Globus pallidus (tissue), 1 donor: ENCODE measurements at places on chromosomes 6 and 20.

GRCh38 chr6:42932412-42932811 lies 3.1 kb downstream of the CNPY3 start:
- no peak for DNase-seq

DNA sequence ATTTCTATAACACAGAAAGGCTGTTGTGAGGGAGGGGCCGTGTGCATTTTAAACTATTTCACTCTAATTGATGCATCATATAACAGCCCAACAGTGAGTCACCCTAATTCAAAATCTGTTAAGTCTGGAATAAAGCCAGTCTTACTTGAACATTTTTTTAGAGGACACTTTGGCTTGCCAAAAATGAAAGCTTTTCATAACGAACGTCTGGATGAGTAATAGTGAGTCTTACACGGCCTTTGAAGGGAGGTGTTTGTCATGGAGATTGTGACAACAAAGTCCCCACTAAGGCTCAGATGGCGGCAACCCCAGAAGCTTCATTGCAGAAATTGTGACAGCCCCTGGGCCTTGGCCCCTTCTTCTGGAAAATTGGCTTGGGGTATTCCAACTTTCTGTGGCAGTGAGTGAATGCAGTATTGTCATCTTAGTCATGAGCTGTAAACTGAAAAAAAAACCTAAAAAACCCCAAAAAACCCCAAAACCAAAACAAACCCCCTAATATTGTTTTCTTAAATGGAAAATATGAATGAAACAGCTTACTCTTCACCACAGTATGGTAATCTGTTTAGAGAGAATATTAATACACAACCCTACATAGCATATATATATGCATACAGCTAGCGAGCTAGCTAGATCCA lies 92.6 kb upstream of the CLDN20 start:
- peak; percentile 39 for DNase-seq

- no peak for DNase-seq
These were observed 58.9 kb downstream of the ERMARD start for GRCh38 chr6:169810066-169810989.

GRCh38 chr20:21184819-21185218 lies 58.9 kb downstream of the KIZ start:
- no peak for DNase-seq

DNA sequence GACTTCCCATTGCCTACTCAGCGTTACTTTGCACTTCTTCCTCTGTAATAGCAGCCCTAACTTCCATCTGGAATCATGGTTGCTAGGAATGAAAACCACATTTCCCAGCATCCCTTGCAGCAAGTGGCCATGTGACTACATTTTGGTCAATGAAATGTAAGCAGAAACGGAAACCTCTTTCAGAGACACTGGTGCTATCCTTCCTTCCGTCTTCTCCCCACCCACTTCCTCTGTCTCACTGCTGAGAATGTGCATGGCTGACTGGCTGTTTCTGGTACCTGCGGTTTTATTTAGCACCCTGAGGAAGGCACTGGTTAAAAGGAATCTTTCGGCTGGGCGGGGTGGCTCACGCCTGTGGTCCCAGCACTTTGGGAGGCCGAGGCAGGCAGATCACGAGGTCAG lies 107.4 kb downstream of the SCML4 start:
- DNase-seq = no peak

DNA sequence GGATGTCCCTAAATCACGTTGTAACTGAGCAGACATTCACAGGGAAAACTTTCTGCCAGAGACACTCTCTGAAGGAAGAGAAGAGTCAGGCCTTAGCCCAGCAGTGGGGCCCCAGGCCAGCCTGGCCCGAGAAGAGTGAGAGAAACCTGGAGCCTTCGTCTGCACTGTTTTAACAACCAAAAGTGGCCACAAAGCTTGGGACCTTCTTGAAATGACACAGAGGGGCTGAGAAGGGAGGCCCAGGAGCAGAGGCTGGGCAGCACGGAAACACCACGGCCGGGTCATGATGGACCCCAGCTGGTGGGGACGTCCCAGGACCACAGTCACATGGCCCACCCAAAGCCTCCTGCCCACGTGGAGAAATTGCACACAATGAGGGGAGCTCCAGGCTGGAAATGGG lies 126.8 kb upstream of the THBS2 start:
- no peak for DNase-seq

- no peak for DNase-seq
These were observed 9.3 kb downstream of the ULBP2 start for GRCh38 chr6:149951096-149951495.

- no peak for DNase-seq
These were observed 54.6 kb downstream of the RIN2 start for GRCh38 chr20:19812696-19813095.

- DNase-seq = no peak
These were observed 248.1 kb upstream of the OPRM1 start for GRCh38 chr6:153790876-153791473.

- no peak for DNase-seq
These were observed 108.2 kb downstream of the SULF2 start for GRCh38 chr20:47676912-47677634.

GRCh38 chr6:37636116-37636515 lies 61.6 kb downstream of the MDGA1 start:
- no peak for DNase-seq

DNA sequence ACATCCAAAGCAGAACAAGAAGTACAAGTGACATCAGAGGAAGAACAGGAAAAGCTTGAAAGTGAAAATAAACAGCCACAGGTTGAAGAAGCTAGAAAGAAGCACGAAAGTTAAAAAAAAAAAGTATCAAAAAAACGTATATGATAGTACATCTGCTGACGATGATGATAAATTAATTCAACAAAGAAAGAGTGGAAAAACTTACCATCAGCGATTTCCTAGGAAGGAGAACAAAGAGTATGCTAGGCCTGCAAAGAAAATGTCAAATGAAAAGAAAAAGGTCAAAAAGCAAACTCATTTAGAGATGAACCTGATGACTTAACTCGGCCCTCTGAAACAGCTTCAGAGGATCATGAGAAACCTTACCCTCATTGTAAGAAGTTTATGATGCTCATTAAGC lies 3.7 kb downstream of the SAYSD1 start:
- no peak for DNase-seq

DNA sequence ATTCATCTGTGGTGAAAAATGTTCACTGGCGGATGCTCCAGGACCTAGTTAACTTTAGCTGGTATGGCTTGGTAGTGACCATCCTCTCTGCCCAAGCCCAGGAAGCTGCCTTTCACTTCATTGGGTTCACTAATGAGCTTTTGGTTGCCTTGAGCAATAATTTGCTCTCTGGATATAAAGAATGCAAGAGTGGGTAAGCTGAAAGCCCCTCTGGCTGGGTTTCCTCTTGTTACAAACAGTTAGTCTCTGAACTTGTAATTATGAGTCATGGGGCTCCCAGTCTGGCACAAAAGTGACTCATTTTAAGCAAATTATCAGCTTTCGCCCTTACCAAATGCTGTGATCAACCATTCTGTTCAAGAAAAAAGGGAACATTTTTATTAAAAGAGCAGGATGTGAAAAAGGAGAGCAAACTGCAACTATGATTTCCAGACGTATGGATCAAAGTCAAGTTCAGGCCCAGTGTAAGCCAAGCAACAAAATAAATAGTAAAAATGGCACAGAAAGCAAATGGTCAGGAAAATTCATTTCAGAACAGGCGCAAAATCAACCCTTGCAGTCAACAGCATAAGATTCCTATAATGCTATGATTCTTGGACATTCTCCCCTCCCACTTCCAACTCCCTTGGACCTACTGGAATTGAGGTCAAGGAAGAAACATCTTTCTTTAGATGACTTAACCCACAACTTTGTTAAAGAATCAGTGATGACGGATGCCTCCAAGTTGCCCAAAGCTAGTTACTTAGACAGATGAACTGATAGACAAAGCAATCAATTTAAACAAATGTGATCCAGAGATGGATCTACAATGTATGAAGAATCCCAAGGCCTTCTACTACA lies 130.0 kb upstream of the KCNK16 start:
- no peak for DNase-seq

- DNase-seq = no peak
These were observed 9.2 kb upstream of the SPO11 start for GRCh38 chr20:57320358-57320757.

DNA sequence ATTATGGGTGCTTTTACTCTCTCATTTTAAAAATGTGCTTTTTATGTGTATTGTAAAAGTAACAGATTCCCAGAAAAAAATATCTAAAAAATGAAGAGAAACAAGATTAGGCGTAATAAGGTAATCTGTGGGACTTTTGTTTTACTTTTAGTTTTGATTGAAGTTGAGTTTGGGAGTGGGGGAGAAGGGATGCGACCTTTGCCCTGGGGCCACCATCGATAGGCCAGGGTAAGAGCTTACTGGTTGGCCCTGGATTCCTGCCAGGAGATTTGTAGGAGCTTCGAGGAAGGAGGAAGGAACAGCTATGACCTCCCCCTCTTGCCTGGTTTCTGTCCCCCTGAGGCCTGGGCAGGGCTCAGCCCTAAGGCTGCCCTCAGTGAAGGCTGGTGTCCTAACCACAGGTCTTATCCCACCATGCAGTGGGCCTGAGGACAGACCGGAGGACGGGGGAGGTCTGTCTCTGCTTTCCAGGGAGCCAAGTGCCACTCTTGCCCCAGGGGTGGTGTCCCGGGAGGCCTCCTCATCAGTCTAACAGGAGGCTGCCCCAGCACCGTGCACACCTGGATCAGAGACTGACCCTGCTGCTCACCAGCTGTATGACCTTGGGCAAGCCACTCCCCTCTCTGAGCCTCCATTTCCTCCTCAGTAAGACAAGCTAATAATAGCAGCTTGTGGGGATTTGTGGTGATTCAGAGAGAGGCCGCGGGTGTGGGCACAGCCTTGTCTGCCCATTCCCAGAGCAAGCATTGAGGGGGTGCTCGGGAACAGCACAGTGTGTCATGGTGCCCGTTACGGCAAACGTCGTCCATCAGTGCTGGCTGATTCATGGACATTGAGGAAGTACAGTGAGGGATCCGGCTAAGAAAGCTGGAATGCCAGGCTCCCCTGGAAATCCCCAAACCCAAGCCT lies 21.2 kb downstream of the TGM2 start:
- no peak for DNase-seq

DNA sequence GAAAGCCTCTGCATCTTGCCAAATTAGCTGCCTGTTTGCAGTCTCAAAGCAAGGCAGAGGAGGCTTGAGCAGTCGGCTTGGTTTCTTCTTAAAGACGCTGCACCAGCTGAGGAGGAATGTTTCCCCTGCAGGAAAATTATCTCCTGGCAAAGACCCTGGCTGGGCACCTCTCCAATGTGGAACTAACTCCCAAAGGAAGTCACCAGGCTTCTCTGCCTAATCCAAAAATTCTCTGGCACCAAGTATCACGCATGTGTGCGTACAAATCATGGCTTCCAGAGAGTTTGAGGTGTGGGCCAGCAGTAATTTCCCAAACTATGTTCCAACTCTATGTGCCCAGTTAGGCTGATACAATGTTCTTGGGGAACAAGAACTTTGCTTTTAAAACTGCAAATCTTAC lies 176.2 kb downstream of the KIF16B start:
- peak; percentile 38 for DNase-seq

- DNase-seq = no peak
These were observed 485.6 kb upstream of the SYNCRIP start for GRCh38 chr6:86128130-86128814.

DNA sequence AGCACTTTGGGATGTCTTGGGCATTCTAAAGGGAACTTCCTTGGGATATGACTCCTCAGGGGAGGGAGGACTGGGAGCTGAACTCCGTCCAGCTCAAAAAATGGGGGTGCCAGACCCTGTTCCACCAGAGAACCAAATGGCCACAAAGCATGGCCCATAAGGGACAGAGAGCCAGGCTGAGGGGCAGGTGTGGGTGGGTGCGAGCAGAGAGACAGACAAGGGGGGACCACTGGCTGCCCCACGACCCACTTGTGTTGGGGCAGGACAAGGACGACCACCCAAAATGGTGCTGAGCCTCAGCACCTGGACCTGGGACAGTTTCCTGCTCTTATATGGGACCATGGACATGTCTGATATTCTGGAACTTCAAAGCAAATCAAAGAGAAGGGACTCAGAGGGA lies 148.2 kb upstream of the MLN start:
- no peak for DNase-seq

DNA sequence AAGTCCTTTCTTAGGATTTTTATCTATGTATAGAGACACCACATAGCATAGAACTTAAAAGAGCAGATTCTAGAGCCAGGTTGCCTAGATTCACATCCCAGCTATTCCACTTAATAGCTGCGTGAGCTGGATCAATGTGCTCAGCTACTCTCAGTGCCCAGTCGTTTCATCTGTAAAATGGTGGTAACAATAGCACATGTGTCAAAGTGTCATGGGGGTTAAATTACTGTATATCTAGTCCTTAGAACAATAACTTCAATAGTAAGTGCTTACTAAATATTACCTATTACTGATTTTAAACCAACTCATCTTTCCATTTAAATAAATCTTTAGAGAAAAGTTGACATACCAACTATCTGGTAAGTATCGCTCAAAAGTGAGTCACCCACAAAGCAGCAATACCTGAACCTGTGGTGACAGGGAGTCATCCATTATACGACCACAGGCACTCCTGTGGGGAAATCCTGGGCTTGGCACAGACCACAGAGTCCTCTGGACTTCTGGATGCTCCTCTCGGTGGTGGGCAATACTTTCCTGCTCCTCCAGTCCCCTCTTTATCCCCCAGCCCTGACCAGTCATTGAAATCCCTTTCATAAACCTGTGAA lies 154.8 kb downstream of the PDSS2 start:
- no peak for DNase-seq

- no peak for DNase-seq
These were observed 32.8 kb downstream of the ERMARD start for GRCh38 chr6:169783971-169784820.

DNA sequence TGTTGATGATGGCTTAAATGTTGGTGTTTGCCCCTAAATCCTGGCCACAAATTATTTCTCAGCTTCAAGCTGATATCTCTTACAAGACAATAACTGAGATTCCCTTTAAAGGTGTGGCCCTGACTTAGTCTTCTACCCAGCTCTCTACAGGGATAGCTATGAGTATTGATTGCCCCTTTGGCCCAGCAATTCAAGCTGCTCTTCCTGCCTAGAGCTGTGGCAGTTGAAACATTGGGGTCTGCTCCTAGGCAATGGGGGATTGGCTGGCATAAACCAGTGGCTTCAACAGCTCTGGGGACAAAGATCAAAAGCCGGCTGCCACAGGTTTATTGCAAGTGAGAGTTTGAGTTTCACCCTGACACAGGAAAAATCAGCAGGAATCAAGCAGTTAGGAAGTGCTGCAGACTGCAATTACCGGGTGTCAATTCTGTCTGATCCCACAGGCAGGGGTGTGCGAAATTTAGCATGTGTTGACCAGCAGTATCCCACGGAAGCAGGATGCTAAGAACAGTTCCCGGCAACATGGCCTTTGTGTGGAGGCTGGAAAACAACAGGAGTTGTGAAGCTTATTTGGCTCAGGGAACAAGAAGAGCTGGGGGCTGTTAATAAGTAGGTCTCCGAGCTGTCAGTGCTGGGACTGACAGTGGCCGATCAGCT lies 66.2 kb upstream of the IYD start:
- no peak for DNase-seq

- DNase-seq = no peak
These were observed 8.4 kb upstream of the HLA-A start for GRCh38 chr6:29933955-29934354.

- no peak for DNase-seq
These were observed 43.3 kb downstream of the PPARD start for GRCh38 chr6:35385457-35386202.

- peak; percentile 35 for DNase-seq
These were observed 765 bp upstream of the GMDS start for GRCh38 chr6:2245877-2246863.
